ENCODE measurements at places on chromosomes 7 and 10. TPM values are rescaled to one million over a fixed set of nuclear protein-coding genes. Genes with fewer than 3 reads are reported as not detected.

- DNase-seq, result no peak
Observed at GRCh38 chr7:50822110-50822509, 39.4 kb upstream of the GRB10 start.

DNA sequence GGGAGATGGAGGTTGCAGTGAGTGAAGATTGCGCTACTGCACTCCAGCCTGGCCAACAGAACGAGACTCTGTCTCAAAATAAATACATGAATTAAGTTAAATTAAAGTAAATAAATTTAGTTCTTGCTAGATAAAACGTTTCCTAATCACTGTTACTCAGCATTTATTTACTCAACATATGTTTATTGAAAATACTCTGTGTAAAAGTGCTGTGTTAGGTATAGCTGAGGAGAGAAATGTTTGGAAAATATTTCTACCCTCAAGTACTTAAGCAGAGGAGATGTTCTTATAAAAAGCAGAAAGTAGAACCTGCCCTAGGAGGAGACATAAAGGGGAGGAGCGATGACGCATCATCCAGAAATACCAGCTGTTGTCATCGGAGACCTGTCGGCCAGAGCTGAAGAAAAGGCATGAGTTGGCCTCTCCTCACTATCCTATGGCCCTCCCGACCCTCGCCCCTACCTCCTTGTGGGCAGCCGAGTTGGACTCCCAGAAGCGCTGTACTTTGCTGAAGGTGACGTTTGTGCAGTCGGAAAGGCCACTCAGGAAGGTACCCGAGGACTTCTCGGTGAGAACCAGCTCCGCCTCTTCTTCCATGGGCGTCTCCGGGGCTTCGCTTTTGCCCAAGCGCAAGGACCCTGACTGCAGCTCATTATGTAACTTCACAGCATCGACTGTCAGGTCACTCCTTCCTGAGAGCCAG is 1.1 kb downstream of the RRP12 start:
- no peak for DNase-seq

GRCh38 chr10:96716390-96716789 is 3.9 kb downstream of the PIK3AP1 start:
- no peak for DNase-seq

- no peak for DNase-seq
Observed at GRCh38 chr7:46146454-46147255, 225.6 kb upstream of the IGFBP3 start.

- no peak for DNase-seq
Observed at GRCh38 chr7:71935674-71936073, 476.5 kb downstream of the CALN1 start.

- DNase-seq, result no peak
Observed at GRCh38 chr7:126541406-126541805, 711.3 kb downstream of the GRM8 start.

- no peak for DNase-seq
Observed at GRCh38 chr10:4333459-4333894, 492.5 kb upstream of the AKR1E2 start.

- DNase-seq, result no peak
Observed at GRCh38 chr10:24177636-24178035, 31.3 kb upstream of the KIAA1217 start.

GRCh38 chr7:153515359-153515758 is 536.8 kb upstream of the DPP6 start:
- no peak for DNase-seq

DNA sequence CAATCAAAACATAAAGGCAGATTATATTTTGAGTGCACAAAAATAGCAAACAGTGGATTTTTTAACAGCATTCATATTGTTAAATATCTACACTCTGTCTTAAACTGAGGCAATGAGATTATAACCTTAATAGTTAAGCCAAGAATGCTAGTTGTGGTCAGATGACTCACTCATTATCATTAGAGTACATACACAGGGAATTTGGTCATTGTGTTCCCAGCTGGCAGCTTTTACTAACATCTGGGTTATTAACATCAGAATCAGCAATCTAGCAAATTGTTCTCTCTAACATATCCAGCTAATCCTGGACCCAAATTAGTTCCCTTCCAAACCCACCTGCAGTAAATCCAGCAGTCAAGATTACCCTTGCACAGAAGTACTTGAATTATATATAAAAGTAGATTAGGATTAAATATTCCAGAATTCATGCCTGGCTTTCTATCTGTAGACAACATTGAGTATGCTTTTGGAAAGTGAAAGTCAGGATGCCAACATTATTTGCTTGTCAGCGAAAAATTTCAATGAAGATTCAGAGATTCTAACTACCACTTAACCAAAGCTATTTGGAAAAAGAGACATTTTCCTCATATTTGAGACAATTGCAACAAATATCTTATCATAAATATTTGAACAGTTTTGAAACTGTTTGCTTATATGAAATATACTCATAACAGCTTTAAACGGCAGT is 1035.6 kb upstream of the PHF14 start:
- DNase-seq, result no peak

- DNase-seq, result no peak
Observed at GRCh38 chr7:154750353-154750801, 252.5 kb downstream of the PAXIP1 start.

- DNase-seq, result no peak
Observed at GRCh38 chr10:74000892-74001669, 3.2 kb downstream of the VCL start.

DNA sequence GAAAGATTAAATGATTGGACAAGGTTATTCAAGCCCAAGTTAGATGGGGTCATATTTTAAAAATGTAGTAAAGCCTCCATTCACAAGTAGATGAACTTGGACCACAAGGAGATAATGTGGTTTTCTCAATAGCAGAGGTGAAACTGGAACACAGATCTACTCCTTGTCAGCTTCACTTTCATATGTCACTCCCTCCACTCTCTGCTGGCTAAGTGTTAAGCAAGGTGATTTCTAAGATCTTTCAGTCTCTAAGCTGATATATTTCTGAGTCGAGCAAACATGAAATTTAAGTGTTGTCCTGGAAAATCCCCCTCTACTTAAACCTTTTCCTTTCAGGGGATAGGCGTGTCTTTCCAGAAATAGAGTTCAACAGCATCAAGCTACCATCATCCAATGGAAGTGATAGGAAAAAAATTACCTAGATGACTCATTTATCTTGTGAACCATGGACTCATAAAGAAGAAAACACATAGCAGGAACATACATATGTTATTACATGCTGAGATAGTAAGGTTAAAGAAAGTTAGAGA is 275.0 kb downstream of the PTEN start:
- no peak for DNase-seq

GRCh38 chr10:48487244-48487643 is 117.6 kb downstream of the ARHGAP22 start:
- DNase-seq, result no peak

- no peak for DNase-seq
Observed at GRCh38 chr7:38674513-38674912, 43.3 kb upstream of the AMPH start.

GRCh38 chr10:21519941-21520436 is 5.5 kb downstream of the SKIDA1 start:
- no peak for DNase-seq

DNA sequence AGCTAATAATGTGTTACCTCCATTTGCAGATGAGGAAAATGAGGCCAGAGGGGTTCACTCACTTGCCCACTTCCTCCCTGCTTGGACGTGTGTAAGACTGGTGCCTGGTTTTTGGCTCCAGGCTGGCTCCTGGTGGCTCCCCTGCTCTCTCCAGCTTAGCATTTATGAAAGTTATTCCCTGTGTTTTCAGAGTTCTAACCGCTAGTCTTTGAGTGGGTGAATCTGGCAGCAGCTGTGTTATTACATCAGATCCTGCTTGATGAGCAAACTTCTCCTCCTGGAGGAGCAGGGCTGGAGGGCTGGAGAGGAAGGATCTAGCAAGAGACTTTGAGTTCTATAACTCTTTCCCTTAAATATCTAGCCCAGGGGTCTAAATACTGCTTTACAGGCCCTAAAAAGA is 80.9 kb upstream of the AGBL3 start:
- no peak for DNase-seq

DNA sequence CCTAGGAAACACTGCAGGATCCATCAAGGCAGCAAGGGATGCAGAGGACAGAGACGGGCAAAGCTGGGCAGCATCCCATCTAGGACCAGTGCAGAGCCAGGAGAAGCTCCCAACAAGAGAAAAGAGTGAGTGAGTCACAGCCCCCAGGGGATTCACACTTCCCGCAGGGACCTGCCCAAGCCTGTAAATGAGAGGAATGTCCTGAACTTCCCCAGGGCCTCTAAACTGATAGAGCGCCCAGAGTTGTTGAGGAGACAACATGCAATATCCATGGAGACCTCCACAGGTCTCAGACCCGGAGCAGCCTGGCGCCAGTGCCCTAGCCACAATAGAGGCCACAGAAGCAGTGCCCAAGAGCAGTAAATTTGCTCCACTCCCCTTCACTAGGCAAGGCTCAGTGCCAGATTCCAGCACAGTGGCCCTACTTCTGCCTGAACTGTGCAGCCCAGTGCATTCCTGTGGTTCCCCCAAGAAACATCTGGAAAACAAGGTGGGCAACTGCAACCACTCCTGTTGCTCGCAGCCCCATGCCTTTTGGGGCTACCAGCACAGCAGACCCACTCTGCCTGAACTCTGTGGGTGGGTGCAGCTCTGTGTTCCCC is 567.5 kb downstream of the POM121L12 start:
- DNase-seq, result no peak

Gene RBP3
- not detected for total RNA-seq

Gene OR13A1
- 0.85 TPM for total RNA-seq

Gene MPP7
- 31.2 TPM for total RNA-seq

Gene C10orf105
- 0.26 TPM for total RNA-seq

Gene KEL
- total RNA-seq, result 0.16 TPM

Gene PNLIPRP1
- not detected for total RNA-seq

Gene C10orf53
- not detected for total RNA-seq

Gene KNDC1
- 1.2 TPM for total RNA-seq

Gene CHST15
- 17.8 TPM for total RNA-seq

Gene SLC16A12
- total RNA-seq, result 4.2 TPM

Gene DYNC1I1
- 2.2 TPM for total RNA-seq

Gene FOXI2
- total RNA-seq, result not detected

Measured in urinary bladder (tissue), 4 donors.